ENCODE measurements at places on chromosomes 1 and 21.

- DNase-seq = no peak
Measured at GRCh38 chr1:99691175-99691574, 45.3 kb downstream of the PALMD start.

DNA sequence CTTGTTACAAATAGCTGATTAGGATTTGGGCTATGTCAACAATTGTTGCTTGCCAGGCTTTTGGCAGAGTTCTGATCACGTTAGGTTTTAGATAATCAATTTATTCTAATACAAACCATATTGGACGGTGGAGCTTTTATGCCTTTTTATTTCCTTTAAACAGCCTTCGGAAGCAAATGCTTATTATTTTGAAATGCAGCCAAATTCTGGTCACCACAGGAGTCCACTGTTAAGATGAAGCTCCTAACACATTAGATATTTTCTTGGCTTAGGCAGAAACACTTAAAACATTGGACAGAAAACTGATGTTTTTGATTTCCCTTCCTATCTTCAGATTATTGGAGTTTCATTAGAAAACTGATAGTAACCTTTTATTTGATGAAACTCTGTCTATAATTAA is 82.9 kb downstream of the CENPF start:
- no peak for DNase-seq

- DNase-seq = no peak
Measured at GRCh38 chr1:45221716-45222115, 15.3 kb upstream of the ZSWIM5 start.

DNA sequence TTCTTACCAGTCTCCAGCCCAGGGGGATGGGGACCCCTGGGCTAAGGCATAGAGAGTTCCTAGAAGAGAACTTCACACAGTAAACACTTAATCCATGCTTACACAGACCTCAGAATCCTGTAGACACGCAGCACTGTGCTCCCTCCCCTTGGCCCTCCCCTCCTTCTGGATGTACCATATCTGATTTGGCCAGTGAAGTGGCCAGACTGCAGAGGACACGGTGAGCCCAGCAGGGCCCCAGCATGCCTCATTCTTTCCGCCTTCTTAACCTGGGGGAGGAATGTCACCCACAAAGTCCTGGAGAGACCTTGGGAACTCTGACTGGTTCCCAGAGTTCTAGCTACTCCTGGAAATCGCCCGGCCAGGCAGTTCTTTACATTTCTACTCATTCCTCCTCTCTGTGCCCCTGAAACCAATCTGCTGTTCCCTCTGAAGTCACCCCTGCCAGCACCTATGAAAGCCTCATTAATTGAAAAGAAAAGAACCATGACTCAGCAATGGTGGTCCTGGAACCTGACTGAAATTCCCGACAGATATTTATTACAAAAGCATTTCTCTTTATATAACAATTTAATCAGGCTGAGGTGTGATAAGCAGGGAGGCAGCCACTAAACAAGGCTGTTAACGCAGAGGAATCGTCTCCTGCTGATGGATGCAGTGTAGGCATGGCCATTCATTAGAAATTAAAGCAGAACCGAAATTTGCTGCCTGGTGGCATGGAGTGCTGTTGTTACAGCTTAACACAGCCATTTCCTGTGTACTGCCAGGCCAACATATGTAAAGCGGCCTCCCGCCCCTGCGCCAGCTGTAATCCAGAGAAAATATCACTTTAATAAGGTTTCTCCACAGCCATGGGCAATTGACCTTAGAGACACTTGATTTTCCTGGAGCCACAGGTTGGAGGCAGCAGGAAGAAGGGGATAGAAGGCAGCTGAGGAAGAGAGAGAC is 74.6 kb upstream of the KCND3 start:
- no peak for DNase-seq

- DNase-seq = no peak
Measured at GRCh38 chr21:43190544-43190943, 21.7 kb downstream of the CRYAA start.

DNA sequence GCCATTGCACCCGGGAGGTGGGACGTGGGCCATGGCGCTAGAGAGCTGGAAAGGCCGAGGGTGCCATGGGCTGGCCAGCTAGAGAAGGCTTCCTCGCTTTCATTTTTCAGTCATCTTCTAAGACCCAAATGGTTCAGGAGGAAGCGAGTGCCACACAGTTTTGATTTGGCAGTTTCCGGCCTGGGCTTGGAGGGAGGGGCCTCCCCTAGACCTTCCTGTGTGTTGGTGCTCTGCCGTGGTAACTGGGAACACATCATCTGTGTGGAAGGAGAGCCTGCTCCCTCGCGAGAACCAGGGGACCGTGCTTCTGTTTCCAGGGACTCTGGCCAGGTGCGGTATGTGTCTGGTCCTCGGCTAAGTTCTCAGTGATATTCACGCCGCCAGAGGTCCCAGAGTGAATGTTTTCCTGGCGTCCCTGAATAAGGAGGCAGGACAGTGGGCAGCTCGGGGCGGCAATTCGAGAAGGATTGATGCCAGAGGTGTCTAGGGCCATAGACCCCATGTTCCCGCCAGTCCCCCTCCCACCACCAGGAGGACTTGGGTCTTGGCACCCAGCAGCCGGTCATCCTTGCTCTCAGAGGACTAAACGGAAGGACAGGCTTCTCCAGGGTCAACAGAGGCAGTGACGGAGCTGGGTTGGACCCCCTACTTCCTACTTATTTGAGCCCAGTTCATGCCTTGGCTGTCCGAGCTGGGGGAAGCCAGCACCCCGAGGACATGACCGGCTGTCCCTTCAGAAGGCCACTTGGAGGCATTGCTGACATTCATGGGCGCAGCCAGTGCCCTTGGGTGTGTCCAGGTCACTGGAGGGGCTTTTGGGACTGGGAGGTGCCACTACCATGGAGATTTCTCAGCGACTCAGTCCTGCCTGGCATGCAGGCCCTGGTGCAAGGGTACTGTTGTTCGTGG is 2.7 kb upstream of the NPHP4 start:
- no peak for DNase-seq

GRCh38 chr1:173530795-173531693 is 53.9 kb downstream of the PRDX6 start:
- DNase-seq = no peak

- no peak for DNase-seq
Measured at GRCh38 chr1:64263856-64264255, 60.4 kb downstream of the UBE2U start.

DNA sequence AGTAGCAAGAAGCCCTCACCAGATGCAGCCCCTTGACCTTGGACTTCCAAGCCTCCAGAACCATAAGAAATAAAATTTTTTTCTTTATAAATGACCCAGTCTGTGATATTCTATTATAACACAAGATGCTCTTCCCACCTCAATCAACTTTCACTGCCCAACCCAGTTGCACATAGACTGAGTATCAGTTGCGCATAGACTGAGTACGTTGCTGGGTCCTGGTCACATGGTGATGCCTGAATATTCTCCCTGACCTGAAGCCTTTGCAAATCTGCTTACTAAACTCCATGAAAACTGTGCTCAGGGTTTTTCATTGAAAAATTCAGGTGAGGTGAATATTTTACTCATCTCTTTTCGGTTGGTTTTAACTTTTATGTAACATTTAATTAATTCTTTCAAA is 59.2 kb downstream of the ETS2 start:
- DNase-seq = no peak

DNA sequence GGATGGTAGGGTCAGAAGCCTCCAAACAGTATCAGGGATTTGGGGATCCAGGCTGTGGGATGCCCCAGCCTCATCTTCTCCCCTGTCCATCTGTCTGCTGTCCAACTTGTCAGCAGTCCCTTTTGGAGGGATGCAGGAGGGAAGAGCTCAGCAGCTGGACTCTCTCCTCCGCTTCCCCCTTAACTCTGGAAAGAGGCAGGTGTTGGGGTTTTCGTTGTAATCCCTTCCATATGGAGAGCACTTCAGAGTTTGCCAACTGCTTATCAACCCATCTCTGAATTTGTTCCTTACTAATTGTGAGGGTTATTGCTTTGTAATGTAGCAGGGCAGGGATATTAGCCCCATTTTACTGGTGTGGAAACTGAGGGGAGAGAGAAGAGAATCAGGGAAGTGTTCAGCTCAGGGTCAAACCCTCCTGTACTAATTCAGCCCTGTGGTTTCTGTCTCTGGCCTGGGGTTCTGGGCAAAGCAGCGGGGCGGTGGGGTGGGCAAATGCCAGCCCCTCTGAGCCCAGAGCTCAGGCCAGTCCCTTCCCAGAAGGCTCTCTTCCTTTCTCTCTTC is 3.2 kb downstream of the CITED4 start:
- DNase-seq = no peak

DNA sequence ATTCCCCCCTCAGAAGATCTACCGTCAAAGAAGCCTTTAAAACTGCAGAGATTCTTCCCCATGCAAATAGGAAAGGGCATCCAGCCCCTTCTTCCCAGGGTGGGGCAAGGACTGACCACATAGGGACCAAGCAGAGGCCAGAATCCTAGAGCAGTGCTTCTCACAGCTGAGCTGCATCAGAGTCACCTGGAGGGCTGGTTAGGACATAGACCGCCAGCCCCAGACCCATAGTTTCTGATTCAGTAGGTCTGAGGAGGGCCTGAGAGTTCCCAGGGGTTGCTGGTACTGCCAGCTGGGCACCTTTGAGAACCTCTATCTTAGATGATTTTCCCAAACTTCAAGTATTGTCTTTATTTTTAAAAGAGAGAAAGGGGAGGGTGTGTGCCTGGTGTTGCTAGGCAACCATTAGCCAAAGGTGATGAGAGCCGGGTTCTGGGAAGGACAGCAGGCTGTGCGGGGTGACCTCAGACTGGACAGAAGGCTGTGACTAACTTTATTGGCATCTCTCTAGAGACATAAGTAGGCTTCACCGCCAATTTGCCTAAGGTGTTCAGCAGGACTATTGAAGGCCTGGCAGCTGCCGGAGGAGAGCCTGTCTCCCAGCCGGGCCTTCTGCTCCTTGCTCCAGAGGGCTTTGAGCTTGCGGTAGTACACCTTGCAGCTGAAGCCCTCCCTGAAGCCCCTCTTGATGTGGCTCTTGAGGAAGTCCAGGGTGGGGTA is 3.0 kb downstream of the SPATA46 start:
- DNase-seq = peak; percentile 54

Measured in LoVo (cell line).